DMS153 (cell line): ENCODE measurements at places on chromosomes 5 and 9.

GRCh38 chr5:59317774-59318205 lies 575.7 kb downstream of the PDE4D start:
- DNase-seq = no peak

DNA sequence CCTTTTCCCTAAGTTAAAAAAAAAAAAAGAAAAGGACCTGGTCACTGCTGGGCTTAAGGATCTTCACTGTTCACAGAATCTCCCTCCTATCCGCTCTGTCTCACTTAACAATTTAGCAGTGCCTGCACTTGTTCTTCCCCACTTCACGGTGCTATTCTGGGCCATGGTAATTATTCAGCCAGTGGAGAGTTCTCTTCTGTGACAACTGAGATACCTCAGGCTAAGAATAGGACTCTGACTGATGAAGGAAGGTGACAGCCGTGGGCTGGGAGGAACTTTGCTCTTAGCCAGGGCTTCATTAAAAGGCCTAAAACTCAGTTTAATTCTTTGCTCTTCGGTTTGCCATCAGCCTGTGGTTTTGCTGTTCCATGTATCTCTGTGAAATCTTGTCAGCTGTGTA lies 51.9 kb upstream of the ENTREP1 start:
- no peak for DNase-seq

DNA sequence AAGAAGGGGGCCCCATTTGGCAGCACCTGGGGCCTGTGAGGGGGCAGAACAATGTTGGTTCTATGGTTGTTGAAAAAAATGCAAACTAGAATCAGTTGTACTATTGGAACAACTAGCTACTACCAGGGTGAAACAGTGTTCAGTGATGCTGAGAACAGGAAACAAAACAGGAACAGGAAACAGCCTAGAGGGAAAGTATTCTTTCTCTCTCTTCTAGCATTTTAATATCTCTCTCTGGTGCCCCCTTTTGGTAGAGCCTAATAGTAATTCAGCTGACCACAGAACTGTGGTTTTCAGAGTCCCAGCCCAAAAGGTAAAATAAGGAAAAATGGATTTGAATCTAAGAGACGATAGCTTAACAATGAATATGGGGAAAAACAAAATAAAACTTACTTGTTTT lies 138.0 kb upstream of the KCNN2 start:
- no peak for DNase-seq

DNA sequence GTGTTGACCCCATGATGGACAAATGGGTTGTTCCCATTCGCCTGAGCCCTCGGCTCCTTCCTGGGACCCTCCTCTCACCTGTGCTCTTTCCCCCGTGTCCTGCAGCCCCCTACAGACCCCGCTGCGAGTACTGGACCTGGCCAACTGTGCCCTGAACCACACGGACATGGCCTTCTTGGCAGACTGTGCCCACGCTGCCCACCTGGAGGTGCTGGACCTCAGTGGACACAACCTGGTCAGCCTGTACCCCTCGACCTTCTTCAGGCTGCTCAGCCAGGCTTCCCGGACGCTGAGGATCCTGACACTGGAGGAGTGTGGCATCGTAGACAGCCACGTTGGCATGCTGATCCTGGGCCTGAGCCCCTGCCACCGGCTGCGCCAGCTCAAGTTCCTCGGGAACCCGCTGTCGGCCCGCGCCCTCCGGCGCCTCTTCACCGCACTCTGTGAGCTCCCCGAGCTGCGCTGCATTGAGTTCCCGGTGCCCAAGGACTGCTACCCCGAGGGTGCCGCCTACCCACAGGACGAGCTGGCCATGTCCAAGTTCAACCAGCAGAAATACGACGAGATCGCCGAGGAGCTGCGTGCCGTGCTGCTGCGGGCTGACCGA lies 3.4 kb downstream of the LRRC14B start:
- DNase-seq = no peak

- no peak for DNase-seq
Observed at GRCh38 chr5:164220522-164220921, 715.1 kb downstream of the MAT2B start.

DNA sequence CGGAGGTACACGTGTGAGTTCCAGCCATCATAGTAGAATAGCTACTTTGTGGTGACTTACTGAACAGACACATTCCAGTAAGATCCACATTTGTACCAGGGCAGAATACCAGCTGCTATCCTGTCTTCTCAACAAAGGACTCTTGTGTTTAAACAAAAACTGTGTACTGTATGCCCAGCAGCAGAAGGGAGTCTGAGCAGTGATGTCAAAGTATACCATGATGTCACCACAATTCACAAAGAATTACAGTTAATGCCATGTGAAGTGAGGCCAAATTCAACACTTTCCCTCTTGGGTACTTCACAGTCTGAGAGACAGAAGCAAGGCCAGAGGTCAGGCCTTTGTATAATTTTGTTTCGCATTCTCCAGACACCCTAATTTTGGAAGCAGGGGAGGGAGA lies 137.0 kb downstream of the ADAMTSL1 start:
- peak; percentile 88 for DNase-seq

DNA sequence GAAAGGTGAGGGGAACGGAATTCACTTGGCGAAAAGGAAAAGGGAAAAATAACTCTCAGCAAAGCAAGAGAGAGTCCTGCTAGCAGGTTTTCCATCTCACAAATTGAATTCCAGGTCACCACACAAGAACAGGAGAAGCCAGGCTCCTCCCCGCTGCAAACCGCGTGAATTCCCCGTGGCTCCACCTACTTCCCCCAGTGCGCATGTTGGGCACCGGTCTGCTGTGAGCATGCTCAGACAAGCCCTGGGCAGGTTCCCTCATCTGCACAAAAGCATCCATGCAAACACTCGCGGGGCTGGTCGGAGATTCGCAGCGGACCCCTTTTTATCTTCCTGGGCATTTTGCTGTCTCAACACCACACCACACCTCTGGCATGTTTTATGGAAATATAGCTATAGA lies 58.5 kb upstream of the S1PR3 start:
- no peak for DNase-seq

GRCh38 chr9:131627648-131628458 lies 82.5 kb downstream of the PRRT1B start:
- peak; percentile 54 for DNase-seq

- no peak for DNase-seq
Observed at GRCh38 chr9:136426787-136427186, 12.9 kb downstream of the INPP5E start.

DNA sequence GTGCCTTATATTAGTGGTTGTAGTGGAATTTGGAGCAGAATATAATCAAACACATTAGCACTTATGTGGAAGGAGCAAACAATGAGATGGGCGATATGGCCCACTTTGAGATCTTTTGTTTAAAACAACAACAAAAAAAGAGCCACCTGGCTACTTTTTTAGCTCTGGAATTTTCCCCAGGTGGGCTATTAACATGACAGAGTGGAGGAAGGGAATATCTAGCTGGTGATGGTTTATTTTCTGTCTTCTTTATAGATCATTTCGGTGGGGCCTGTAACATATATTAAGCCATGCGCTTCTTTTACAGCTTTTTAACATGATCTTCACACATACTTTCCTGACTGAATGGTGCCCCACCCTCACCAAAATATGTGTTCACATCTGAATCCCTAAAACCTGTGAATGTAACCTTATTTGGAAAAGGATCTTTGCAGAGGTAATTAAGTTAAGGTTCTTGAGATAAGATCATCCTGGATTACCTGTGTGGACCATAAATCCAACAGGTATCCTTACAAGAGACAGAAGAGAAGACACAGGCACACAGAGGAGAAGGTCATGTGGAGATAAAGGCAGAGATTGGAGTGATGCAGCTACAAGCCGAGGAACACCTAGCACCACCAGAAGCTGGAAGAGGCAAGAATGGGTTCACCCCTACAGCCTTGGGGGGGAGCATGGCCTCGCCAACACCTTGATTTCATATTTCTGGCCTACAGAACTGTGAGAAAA lies 16.6 kb upstream of the ENTREP1 start:
- DNase-seq = no peak

DNA sequence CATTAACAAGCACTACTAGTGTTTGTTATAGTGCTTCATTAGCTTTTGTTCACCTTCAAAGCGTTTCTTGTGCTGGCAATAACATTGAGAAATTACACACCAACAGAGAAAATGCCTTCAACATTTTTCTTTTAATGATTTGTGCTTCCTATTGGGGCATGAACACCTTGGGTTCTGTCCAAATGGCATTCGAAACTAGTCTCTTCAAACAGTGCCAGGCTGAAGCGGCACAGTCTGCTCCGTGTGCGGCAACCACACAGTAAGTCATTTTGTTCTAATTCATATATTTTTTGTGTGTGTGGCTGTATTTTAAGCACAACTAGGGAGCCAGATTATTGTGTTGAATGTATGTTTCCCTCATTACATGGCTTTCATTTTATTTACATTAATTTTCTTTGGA lies 414.7 kb upstream of the SGCD start:
- DNase-seq = no peak

- no peak for DNase-seq
Observed at GRCh38 chr9:26263478-26263877, 585.2 kb upstream of the TUSC1 start.

DNA sequence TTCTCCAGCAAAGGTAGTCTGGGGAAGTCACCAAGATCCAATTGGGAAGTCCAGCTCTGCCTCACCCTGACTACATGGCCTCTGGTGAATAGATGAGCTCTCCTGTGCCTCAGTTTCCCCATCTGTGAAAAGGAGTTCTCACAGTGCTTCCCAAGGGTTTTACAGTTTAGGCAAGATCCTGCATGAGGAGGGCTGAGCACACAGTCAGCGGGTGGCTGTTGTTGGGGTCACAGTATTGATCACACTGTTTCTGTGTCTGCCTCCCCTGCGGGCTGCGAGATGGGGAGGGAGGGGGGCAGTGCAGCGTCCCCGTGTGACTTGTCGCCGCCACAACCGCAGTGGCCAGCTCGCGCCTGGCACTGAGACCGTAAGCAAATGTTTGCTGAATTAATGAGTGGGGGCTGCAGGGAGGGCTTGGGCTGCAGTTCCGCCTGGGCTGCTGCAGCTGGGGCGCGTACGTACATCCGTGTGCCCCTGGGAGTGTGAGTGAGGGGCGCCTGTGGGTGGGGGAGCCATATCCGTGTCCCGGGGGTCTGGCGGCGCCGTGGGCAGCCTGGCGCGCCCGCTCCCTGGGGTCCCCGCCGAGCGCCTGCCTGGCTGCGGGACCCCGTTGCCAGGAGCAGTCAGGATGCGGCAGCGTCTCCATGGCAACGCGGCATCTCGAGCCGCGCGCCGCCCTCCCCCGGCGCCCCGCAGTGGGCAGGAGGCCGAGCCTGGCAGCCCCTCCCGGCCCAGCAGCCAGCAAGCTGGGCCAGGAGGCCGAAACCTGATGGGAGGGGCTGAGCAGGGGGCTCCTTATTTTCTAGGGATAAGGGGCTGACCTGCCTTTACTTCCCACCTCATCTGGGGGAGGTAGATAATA lies 31.4 kb upstream of the PSD2 start:
- DNase-seq = no peak

DNA sequence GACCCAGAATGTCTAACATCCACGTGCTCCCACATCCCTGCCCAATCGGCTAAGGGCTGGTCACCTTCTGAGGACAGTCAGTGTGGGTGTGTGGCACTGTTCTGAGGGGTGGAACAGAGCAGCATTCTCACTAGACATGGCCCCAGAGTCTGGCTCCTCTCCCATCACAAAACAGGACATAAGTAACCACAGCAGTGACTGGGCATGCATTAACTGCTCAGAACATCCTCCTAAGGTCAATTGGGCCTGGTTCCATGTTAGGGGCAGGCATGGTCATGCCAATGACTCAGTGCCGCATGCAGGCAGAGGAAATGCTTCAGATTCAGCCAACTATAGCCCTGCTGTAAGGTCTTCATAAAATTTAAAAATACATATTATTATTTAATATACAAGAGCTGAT lies 12.9 kb downstream of the MACROH2A1 start:
- DNase-seq = no peak

GRCh38 chr9:3285365-3286161 lies 240.2 kb downstream of the RFX3 start:
- DNase-seq = no peak

- DNase-seq = no peak
Observed at GRCh38 chr5:143086908-143087637, 316.4 kb downstream of the NR3C1 start.

GRCh38 chr9:84834426-84834825 lies 164.9 kb downstream of the NTRK2 start:
- no peak for DNase-seq

DNA sequence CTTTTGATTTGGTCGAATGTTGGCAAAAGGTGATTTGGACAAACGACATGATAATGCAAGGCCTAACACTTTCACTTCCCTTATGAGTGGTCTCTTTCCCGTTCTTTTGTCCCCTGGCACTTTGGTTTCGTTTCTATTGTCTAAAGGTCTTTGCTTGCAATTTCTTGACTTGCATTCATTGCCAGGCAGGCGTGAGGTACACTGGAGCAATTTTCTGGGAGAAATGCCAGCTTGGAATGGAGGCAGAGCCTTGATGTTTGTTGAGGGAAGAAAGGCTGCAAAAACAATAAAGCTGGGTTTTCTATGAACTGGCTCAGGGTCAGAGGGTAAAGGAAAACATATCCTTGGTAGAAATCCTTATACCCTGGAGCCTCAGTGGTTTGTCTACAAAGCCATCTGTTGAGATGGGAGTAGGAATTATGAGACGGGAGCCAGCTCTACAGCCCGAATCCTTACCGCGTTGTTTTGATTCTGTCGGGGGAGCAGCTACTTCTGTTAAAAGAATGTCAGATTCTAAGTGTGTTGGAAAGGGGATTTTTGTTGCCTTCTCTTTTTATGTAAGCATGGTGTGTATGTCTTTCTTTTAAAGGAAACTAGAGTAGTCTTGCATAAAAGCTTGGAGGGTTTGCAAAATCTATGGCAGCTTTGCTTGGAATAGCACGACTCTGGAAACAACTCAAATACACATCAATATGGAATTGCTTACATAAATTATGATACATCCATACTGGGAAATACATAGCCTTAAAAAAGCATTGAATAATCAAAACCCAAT lies 158.9 kb downstream of the RMI1 start:
- DNase-seq = peak; percentile 77

GRCh38 chr5:36523450-36523849 lies 83.0 kb upstream of the SLC1A3 start:
- DNase-seq = no peak

DNA sequence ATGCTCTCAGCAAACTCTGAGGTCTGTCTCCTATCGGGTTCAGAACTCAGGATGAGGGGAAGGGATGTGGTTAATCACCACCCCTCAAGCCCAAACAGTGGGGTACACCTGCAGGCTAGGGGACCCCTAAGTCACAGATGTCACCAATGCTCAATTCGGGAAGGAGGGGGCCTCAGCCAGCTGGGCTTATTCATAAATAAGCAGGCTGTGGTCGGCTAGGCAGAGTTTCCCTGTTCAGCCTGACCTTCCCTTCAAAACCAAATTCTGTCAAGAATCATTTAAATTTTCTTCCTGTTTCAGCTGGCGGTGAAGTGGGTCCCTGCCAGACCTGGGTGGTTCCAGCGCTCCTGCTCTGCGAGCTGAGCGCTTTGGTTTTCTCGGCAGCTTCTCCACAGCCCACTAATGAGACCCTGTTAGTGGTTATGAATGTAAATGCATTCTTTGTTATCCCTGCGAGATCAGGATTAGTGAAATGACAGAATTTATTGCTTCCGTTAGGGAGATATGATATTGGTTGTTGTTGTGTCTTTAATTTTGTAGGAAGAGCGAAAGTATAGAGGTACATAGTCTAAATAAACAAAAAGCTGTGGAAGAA lies 68.3 kb downstream of the AK8 start:
- DNase-seq = no peak

- no peak for DNase-seq
Observed at GRCh38 chr9:77022783-77023440, 3.5 kb downstream of the FOXB2 start.
